Activated naive CD4-positive, alpha-beta T cell treated with anti-CD3 and anti-CD28 coated beads, Interleukin-2, amount 10 ng/mL, durations not matched to agents 7 days and 5 days (primary cell): ENCODE measurements at places on chromosomes 2 and 18.

- no peak for DNase-seq
These were observed 86.6 kb upstream of the NOSTRIN start for GRCh38 chr2:168715849-168716248.

- DNase-seq, result no peak
These were observed 59.1 kb downstream of the ZNF385B start for GRCh38 chr2:179802051-179802882.

DNA sequence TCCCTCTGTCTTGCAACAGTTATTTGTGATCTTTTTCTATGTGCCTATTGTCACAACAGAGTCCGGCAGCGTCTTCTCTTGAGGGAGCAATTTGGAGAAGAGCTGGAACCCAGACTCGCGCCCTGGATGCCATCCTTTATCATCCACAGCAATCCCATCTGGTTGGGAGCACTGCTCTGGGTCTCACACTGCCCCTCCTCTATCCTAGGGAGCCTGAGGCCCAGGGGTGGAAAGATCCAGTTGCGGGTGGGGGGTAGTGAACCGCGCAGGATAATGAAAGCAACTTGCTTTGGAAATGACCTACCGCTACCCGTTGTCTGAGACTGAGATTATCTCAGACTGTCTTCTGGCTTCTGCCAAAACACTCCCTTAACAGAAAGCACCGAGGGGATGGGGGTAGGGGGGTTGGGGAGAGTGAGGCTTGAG lies 713 bp downstream of the WBP1 start:
- peak; percentile 43 for DNase-seq

DNA sequence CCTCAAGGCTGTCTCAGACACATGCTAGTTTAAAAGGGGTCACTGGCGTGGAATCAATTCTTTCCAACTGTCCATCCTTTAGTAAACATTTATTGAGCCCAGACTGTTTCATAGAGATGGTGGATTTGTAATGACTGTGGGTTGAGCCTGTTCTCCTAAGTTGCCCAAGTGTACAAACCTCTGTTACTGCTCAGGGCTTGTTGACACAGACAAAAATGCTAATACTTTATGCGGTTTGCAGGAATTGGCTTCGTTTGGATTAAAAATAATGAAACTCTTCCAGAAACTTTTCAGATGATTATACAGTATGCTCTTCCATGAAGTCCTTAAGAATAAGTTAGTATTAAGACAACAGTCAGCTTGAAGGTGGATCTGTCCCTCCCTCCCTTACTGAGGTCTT lies 83.6 kb upstream of the MGAT5 start:
- no peak for DNase-seq

DNA sequence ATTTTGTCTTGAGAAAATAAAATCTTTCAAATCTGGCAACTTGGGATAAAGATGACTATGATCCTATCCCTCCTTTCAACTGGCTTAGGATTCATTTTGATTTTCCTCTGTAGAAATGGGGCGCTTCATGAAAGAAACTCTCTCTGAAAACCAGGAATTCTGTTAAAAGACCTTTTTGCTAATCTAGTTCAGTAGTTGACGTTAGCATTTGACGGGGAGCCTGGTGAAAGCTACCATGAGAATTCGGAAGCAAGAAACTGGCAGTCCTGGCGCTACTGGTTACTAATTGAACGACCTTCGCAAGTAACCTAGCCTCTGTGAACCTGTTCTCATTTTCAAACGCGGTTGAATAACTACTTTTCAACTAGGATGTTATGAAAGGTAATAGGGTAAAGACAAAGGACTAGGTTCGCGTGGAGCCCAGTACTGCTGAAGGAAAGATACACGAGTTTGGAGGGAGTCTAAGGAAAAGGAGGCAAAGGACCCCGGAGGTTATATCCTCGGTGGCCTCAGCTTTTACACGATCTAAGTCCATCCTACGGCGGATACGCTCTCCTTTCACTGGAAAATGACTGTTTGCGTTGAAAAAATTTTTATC lies 604 bp upstream of the STK11IP start:
- no peak for DNase-seq

GRCh38 chr2:76159042-76159648 lies 448.4 kb upstream of the GCFC2 start:
- no peak for DNase-seq

- DNase-seq, result no peak
These were observed 3.6 kb upstream of the TTC21B start for GRCh38 chr2:165957030-165957675.

DNA sequence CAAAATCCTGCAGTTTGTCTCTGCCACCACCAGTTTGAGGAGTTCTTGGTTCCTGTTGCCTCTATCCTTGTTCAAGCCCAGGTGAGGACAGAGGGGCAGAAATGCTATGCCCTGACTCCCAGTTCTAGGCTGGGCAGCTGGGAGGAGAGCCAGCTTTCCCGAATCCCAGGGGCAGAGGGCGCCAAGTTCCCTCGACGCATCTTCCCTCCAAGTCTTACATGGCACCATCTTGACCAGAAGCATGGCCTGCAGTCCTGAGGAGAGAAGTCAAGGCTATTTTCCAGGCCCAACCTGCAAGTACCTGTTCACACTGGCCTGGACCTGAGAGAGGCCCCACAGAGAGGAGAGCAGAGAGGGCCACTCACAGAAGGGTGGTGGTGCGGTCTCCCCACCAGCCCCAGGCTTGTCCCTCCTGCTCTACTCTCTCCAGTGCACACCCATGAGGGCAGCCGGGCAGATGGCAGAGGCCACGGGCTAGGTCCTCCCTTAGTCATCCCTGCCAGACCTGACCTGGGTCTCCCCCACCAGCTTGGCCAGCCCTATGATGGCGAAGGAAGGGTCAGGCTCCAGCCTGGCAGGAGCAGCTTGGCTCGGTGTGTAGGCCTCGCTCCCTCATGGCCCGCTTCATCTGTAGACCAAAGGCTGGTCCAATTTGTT lies 115.7 kb upstream of the MSTN start:
- no peak for DNase-seq

DNA sequence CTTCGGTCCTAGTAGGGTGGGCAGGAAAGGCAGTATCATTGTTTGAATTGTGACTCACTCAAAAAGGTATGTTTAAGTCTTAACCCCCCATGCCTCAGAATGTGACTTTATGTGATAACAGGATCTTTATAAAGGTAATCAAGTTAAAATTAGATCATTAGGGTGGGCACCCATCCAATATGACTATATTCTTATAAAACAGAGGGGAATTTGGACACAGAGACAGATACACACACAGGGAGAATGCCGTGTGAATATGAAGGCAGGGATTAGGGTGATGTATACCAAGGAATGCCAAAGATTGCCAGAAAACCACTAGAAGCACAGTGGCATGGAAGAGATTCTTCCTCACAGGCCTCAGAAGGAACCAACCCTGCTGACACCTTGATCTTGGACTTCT lies 281.8 kb downstream of the CLIP4 start:
- DNase-seq, result no peak

GRCh38 chr2:161246281-161246680 lies 61.9 kb upstream of the PSMD14 start:
- no peak for DNase-seq

DNA sequence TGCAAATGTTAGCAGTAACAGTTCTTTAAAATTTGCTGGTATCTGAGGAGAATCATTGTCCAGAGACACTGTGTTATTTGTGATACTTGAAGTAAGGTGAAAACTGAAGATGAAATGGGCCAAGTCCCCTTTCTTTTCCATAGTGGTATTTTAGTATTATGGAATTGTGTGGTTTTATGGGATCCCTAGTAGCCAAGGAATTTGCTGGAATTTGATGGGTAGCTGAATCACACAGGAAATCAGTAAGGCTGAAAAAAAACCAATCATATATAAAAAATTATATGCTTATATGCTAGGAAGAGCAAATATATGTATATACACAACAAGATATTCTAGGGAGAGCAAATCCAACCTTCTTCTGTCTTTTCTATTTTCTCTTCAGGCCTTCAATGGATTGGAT lies 54.2 kb upstream of the TACR1 start:
- DNase-seq, result no peak

GRCh38 chr2:85583667-85584353 lies 421 bp upstream of the VAMP5 start:
- DNase-seq, result peak; percentile 68

- no peak for DNase-seq
These were observed 131.1 kb downstream of the HNMT start for GRCh38 chr2:138095336-138095735.
